ENCODE measurements at places on chromosomes 3 and 15.
A peak's percentile ranks its signal among the peaks of the same experiment; 100 is the strongest.

GRCh38 chr3:70857916-70858315, 545.5 kb upstream of the MDFIC2 start:
- DNase-seq = peak; percentile 51

DNA sequence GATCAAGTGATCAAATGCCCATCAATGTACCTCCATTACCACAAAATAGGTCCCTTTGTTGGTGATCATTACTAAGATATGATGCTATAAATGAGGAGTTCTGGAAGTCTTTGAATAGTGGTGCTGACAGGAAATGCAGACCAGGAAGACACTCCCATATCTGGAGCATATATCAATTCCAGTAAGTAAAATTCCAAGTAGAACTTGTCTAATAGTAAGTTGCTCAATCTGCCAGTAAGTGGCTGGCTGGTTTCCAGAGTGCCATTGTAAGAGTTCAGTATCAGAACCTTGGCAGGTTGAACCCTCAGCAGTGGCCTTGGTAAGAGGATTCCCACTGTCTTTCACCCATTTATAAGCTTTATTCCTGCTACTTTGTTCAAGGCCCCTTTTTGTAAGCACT, 379.9 kb upstream of the RBMS3 start:
- peak; percentile 35 for DNase-seq

DNA sequence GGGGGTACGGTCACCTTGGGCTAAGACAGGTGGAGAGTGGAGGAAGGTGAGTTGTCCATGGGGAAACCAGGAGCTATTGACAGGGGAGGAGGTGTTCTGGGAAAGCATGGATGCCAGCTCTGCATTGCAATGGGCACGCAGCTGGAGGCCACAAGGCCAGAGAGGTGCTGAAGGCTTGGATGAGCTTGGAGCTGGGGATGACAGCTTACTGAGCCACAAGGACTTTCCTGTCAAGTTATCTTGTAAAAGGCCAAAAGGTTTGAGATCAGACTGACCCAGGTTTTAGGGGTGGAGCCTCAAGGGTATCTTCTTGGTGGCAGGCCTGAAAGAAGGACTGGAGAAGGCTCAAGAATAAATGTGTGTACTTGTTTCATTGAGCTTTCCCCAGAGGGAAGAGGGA, 115.2 kb downstream of the ASB7 start:
- DNase-seq = no peak

GRCh38 chr15:25728816-25729215, 134.3 kb downstream of the ATP10A start:
- DNase-seq = no peak

- DNase-seq = no peak
Measured at GRCh38 chr3:115912372-115912771, 289.1 kb downstream of the GAP43 start.

DNA sequence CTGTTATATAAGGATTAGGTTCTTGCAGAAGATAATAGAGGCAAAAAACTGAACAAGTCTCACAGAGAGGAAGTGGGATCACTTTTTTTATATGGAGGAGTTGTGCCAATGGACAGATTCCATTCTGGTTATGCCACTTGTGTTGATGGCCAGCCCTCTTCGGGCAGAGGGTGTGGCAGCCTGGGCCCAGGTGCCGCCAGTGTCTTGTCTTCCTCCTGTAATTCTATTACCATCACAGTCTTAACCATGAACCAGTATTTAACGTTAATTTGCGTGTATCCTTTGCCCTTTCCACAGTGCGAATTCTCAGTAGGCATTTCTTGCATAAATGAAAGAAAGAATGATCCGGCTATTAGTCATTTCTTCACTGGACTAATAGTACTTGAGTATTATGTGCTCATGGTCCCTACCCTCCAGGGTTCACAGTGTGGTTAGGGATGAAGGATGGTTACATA, 7.0 kb upstream of the USP4 start:
- no peak for DNase-seq

DNA sequence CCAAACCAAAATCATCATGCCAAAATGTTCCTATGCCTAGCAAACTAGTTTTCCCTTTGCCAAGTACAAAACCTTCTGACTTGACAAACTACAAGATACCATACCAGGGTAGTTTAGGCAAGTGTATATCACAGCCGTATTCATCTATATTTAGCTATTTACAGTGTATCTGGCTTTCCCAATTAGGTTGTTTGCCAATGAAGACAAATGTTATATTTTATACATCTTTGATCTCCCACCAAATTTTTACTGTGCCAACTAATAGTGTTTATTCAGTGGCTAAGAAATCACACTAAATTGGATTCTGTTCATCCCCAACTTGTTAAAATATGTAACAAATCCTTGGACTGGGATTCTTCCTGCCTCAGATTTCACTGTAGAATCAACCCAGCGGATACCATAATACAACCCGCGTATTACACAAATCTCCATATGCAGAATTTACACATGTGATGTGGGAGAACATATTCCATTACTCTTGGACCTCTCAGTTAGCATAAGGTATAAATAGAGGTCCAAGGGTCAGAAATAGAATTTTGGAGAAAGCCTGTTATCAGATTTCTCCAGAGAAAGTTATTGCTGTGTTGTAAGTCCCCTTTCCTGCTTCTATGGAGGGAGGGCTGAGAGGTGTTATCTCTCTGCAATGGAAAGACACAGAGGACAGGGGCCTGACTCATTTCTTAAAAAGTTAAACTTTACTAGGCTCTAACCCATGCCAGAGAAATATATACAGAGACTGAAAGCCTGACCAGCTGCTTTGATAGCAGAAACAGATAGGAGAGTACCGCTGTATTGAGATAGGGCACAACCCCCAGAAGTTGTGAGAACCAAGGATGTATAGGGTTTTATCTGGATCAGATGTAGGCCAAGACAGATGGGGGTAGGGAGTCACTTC, 467.0 kb downstream of the FGF12 start:
- DNase-seq = no peak

DNA sequence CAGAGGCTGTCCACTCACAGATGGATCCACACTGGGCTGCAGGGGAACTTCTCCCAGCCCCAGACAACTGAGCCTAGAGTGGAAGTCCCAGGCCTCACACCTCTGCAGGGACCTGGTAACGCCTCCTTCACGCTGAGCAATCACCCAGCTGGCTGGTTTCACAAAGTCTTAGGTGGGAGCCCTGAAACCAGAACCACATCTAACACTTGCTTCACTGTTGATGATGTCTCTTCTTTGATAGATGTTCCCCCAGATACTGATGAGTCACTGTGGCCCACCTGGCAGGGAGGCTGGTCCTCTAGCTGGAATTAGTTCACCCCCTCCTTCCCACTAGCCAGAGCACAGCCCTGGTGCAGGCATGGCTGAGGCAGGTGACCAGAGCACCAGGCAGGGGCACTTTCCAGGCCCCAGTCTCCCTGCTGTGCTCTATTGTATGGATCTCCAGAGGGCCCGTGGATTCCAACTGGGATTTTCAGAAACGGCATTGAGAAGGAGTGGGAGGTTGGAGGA, 33.5 kb downstream of the MYL3 start:
- DNase-seq = no peak

- no peak for DNase-seq
Measured at GRCh38 chr15:101020945-101021344, 101.8 kb downstream of the LRRK1 start.

DNA sequence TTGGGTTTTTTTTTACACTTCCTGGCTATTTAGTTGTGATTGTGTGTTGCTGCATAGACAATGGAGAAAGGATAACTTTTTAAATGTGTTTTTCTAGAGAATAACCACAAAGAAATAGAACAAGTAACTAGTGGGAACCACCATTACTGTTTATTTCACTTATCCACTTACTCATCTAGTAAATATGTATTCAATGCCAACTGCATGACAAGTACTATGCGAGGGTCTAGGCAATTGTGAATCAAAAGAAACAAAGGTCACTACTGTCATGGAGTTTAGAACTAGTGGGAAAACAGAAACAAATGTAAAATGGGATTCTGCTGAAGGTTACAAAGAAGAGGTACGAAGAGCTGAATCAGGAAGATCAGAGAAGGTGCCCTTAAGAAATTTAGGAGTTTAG, 600.9 kb upstream of the ROBO2 start:
- DNase-seq = peak; percentile 21

- DNase-seq = no peak
Measured at GRCh38 chr3:42226470-42227425, 39.2 kb downstream of the CCK start.

GRCh38 chr3:103991461-103992115, 1375.1 kb upstream of the ALCAM start:
- DNase-seq = peak; percentile 24

DNA sequence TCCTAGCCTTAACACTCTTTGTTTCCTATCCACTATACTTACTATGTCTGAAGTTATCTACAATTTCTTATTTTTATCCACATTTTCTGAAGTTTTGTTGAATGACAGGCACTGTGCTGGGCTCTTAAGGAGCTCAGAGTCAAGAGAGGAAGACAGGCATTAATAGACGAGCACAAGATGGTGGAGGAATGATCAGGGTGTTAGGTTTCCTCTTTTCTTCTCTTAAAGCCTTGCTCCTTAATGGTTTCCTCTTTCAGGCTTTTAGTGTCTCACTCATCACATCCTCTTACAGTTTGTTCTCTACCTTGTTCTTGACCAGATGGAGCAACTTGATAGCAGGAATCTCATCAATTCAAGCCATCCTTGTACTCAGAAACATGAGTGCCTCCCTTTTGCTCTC, 52.9 kb upstream of the BCL6 start:
- no peak for DNase-seq

Measured in fibroblast of skin of right quadriceps (primary cell).